Activated T-cell treated with anti-CD3 and anti-CD28 coated beads for 24 hours (primary cell): ENCODE measurements at places on chromosomes 4 and X.
A peak's percentile ranks its signal among the peaks of the same experiment; 100 is the strongest.

DNA sequence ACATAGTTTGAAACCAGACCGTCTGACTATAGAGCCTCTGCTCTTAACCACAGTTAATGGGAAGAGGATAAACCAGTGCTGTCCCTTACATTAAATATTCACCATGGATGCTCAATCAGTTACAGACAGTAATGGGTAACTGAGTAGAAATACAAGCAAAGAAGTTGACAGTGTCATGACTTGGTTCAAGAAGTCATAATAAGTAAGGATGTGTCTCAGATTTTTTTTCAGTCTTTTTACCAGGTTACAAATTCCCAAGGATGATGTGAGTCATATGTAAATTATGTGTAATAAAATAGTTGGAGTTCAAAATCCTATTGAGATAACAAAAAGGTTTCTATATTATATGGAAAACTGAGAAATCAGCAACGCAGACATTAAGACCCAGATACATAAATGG is 31.1 kb downstream of the ZCCHC4 start:
- DNase-seq: no peak

GRCh38 chr4:79678472-79679202 is 270.6 kb upstream of the GK2 start:
- DNase-seq: no peak

GRCh38 chr4:145179281-145179860 is 1.0 kb downstream of the OTUD4 start:
- DNase-seq: peak; percentile 73

- DNase-seq: no peak
Observed at GRCh38 chr4:123870216-123870876, 473.8 kb downstream of the SPRY1 start.

DNA sequence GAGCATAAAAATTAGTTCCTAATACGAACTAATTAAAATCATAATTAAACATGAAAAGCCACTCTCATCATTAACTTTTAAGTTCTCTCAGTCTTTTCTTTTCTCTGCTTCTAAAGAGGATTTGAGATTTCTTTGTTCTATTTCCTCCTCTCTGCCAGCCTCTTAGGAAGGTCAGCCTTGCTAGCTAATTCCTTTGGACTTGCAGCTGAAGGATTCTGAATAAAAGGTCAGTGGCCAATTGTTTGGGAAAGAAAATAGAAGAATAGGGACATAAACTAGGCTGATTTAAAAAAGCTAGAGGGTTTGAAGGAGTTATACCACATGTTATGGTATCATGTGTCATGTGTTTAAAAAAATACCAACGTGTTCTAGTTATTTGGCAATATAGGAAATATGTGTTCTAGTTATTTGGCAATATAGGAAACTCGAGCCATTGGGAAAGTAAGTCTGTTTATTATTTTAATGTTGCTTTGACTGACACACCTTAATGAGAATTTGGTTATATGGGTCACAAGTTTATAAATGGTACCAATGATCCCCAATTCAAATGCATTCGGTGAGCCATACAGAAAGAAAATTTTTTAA is 1668.7 kb upstream of the PCDH7 start:
- no peak for DNase-seq

DNA sequence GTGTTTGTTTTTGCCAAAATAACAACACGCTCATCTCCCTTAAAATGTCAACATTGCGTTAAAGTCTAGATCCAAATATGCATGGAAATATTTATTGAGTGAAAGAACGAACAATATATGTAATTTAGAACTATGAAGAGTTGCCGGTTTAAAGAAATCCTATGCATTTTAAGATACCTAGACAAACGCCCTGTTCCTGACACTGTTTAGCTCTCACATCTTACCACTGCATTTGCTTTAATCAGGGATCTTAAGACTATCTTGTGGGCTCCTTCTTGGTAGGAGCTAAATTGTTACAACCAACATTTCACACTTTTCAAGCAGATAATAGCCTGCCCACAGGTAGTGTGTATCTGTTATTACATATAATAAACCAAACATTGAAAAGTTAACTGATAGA is 96.6 kb upstream of the RPS6KA3 start:
- DNase-seq: no peak

DNA sequence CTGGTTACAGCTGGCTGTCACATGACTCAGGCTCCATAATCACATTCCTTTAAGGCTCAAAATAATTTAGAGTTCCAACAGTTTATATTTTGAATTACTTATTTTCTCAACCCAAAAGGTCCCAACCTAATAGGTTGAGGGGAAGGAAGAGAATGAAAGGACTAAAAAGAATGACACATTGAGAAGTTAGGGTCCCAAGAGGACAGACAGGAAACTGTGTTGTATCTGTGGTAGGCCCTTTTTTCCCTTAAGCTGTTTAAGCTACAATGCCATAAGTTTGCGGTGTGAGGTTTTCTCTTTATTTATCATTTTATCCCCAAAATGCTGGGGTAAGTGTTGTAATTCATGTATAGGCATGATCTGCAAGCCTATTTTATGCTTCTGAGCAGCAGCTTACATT is 290.2 kb downstream of the ZNF674 start:
- DNase-seq: no peak

DNA sequence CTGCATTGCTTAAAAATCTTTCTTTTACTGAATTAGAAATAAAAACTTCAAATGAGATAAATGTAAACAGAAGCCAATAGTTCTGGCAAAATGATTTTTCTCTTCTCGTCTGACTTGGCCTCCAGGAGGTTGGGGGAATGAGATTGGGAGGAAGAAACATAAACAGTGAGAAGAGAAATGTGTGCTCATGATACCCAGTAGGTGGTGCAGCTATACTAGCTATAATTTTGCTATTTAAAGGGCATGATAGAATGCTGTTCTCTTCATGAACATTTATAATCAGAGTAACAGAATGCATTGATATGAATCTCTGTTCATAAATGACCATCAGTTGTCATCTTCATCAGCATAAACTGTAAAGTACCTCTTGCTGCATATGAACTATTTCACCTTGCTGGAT is 85.5 kb downstream of the TACR3 start:
- DNase-seq: no peak

GRCh38 chr4:13484749-13485221 is 645 bp upstream of the RAB28 start:
- no peak for DNase-seq

DNA sequence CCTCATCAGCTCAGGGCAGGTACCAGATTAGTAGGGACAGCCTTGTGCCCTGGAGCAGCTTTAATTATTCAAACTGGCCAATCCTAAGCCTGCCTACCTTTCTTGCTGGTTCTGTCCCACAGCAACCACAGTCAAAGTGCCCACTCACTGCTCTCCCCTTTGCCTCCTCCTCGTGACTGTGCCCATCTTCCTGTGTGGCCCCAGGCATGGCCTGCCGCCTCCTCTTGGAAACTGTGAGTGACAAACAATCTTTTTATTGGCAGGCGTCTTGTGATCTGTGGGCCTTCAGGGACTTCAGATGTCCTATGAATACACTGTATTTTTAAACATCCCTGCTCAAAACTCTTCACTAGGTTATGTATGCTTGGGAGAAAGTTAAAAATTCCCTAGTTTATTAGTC is 22.8 kb upstream of the NSG1 start:
- no peak for DNase-seq

GRCh38 chrX:129006491-129006890 is 516.8 kb downstream of the SMARCA1 start:
- DNase-seq: no peak

DNA sequence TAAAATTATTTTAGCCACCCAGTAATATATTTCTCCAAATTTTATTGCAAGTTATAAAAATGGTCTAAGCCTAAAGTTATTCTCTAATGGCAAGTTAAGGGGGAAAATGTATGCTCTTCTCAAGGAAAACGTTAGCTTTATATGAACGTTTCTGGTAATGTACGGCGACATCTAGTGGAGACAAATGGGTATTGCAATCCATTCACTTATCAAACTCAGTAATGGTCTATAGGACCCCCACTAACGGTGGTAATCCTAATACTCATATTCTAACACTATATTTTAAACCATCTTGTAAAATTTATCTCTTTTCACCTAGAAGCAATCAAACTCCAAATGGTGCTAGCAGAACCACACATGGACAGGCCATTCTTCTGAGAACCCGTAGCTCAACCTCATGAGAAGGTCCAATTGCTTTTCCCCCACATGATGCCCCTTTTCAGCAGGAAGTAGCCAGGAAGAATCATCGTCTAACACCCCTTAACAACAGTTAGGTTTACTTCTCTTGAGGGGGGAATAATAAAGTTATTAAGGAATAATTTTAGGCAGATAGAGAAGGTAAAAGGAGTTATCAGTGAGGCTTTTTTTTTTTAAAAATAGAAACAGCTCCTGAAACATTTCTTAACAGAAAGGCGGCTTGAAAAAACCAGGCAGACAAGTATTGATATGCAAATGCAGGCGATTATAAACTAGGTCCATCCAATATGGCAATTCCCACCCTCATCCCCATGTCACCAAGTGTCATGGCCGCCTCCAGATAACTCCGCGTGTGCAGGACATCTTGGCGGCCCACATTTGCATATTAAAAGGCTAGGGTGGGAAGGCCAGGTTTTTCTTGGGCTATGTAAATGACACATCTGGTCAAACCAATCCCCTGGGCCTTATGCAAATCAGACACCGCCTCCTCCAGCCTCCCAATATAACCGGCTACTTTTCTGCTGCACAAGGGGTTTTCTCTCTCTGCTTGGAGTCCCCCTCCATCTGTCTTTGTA is 35.0 kb downstream of the NUDT11 start:
- DNase-seq: no peak

GRCh38 chr4:106371161-106371560 is 2.6 kb upstream of the GIMD1 start:
- DNase-seq: no peak

DNA sequence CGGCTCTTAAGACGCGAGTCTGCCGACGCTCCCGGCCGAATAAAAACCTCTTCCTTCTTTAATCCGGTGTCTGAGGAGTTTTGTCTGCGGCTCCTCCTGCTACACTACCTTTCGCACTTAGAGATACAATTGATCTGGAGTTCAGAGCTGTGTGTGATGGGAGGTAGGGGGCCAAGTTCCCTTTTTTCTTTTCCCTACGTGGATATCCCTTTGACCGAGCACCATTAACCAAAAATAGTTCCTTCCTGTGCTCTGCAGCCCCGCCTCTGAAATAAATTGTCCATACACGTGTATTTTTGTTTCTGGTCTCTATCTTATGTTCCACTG is 555 bp upstream of the PGM2 start:
- DNase-seq: no peak
